ENCODE measurements at places on chromosomes 1 and 21. TPM values are rescaled to one million over a fixed set of nuclear protein-coding genes. Genes with fewer than 3 reads are reported as not detected.

Gene C1orf52
- polyA plus RNA-seq: 39.7 TPM

Gene GIPC2
- polyA plus RNA-seq: 18.1 TPM

Gene FAM3B
- 29.7 TPM for polyA plus RNA-seq

Gene GPR25
- not detected for polyA plus RNA-seq

Gene SLC44A3
- polyA plus RNA-seq: 88.6 TPM

Gene POU2F1
- 18.5 TPM for polyA plus RNA-seq

Gene ACBD3
- polyA plus RNA-seq: 55.0 TPM

Gene MRPS21
- polyA plus RNA-seq: 92.9 TPM

Gene METTL13
- 37.8 TPM for polyA plus RNA-seq

Gene RNF186
- polyA plus RNA-seq: 0.27 TPM

Gene KDF1
- polyA plus RNA-seq: 11.1 TPM

Gene KCND3
- 1.5 TPM for polyA plus RNA-seq

Gene IER5
- polyA plus RNA-seq: 6.7 TPM

Gene TMEM269
- 1.0 TPM for polyA plus RNA-seq

Gene CHI3L2
- 0.07 TPM for polyA plus RNA-seq

Gene CELA2B
- polyA plus RNA-seq: 0.59 TPM

Gene BGLAP
- polyA plus RNA-seq: 8.0 TPM

Gene PKNOX1
- polyA plus RNA-seq: 28.8 TPM

Gene CYP4Z1
- 0.43 TPM for polyA plus RNA-seq

Gene VWA1
- 76.0 TPM for polyA plus RNA-seq

Gene TRIM58
- polyA plus RNA-seq: 1.1 TPM

Gene OR2AK2
- polyA plus RNA-seq: not detected

Gene LCE1F
- polyA plus RNA-seq: not detected

Gene NPHS2
- polyA plus RNA-seq: 411 TPM

Gene OR10Z1
- 0.04 TPM for polyA plus RNA-seq

Gene ZMYND12
- 4.6 TPM for polyA plus RNA-seq

Gene MROH9
- polyA plus RNA-seq: not detected

Gene OR2M3
- 0.03 TPM for polyA plus RNA-seq

Gene PBXIP1
- 80.3 TPM for polyA plus RNA-seq

Gene PRKAA2
- 19.1 TPM for polyA plus RNA-seq

Gene SYTL1
- polyA plus RNA-seq: 12.6 TPM

Gene CRNN
- not detected for polyA plus RNA-seq
